Amniotic stem cell (primary cell): ENCODE measurements at places on chromosomes 11 and 22.
A peak's percentile ranks its signal among the peaks of the same experiment; 100 is the strongest.

- no peak for DNase-seq
Measured at GRCh38 chr11:105000797-105001196, 22.2 kb downstream of the CASP5 start.

DNA sequence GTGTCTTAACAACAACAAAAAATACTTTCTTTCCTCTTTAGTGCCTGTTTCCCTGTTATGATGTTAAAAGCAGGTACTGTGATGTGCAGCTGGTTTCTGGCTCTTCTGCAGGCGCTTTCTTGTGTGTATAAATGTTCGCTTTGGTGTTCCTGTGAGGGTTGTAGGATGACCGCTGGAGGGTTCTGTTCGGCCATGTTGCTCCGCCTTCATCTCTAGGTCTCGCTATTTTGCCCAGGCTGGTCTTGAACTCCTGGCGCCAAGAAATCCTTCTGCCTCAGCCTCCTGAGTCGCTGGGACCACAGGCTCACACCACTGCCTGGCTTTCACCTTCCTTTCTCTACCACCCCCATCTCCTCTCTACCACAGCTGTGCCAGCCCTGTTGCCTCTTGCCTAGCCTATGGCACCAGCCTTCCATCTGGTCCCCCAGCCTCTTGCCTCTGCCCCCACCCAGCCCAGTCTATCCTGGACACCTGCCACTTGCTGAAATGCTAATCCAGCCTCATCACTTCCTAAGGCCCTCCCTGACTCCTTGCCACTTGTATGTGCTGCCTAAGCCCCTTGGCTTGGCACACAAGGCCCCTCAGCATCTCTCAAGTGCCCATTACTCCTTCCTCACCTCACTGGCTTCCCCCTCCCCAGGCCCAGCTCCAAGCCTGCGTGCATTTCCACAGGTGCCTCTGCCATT is 5.5 kb downstream of the LRRC74B start:
- no peak for DNase-seq

DNA sequence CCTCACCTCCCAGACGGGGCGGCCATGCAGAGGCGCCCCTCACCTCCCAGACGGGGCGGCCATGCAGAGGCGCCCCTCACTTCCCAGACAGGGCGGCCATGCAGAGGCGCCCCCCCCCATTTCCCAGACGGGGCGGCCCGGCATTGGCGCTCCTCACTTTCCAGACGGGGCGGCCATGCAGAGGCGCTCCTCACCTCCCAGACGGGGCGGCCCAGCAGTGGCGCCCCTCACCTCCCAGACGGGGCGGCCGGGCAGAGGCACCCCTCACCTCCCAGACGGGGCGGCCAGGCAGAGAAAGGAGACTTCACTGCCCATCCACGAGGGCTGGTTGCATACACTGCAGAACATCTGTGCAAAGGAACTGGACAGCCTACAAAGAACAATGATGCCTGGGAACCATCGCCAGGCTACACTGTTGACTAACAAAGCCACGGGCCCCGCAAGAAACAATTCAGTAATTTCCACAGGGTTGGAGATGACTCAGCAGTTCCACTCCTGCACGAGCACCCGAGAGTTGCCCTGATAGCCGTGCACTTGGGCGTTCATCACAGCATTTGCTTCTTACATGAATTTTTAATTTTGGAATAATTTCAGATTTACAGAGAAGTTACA is 58.7 kb downstream of the CTTN start:
- DNase-seq: no peak

- no peak for DNase-seq
Measured at GRCh38 chr22:45007391-45008185, 2.2 kb downstream of the PHF21B start.

DNA sequence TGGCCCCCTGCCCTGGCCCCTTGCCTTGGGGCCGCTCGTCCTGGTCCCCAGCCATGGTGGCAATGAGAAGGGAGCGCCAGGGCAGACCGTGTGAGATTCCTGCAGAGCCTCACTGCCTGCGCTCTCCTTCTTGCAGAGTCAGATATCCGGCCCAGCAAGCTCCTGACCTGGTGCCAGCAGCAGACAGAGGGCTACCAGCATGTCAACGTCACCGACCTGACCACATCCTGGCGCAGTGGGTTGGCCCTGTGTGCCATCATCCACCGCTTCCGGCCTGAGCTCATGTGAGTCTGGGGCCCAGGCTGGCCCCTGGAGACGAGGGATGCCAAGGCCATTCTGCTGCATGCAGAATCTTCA is 114.1 kb downstream of the MICAL2 start:
- DNase-seq: no peak

GRCh38 chr11:96014217-96014616 is 90.3 kb upstream of the MTMR2 start:
- DNase-seq: no peak

- DNase-seq: no peak
Measured at GRCh38 chr11:129287920-129288319, 87.7 kb upstream of the BARX2 start.

DNA sequence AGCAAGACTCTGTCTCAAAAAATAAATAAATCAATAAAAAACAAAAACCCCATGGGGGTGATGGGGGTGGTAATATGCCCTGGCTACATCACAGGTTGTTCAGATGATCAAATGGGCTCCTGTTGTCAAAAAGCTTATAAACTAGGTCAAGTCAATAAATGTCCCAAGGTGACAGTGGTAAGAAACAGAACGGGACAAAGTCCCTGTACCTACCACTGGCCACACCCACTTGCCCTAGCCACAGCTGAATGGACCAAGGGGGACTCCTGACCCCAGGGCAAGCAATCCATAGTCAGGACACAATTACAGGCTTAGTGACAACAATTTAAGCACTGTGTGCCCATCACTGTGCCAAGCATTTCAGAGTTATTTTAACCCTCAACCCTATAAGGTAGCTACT is 6.0 kb downstream of the NAGA start:
- DNase-seq: no peak

- peak; percentile 70 for DNase-seq
Measured at GRCh38 chr22:36977947-36978660, 41.1 kb downstream of the TST start.

DNA sequence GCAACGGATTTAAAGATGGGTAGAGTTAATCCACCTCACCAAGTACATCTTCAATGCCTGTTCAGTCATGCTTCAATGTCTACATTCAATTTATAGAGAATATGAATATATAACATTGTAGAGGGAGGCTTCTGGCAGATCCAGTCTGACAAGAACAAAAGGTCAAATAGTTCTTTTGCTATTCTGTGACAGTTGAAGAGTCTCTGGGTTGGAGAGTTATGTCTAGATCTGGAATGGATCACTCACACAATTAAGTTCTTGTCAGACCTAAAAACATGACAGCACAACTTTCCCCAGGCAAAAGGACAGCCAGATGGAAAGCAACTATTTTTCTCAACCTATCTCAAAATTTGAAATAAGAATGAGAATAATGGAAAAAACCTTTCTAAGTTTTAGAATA is 15.3 kb upstream of the GAB2 start:
- DNase-seq: no peak

- DNase-seq: no peak
Measured at GRCh38 chr11:10651656-10652361, 41.7 kb downstream of the IRAG1 start.

- no peak for DNase-seq
Measured at GRCh38 chr11:102546923-102547471, 16.4 kb upstream of the MMP7 start.

DNA sequence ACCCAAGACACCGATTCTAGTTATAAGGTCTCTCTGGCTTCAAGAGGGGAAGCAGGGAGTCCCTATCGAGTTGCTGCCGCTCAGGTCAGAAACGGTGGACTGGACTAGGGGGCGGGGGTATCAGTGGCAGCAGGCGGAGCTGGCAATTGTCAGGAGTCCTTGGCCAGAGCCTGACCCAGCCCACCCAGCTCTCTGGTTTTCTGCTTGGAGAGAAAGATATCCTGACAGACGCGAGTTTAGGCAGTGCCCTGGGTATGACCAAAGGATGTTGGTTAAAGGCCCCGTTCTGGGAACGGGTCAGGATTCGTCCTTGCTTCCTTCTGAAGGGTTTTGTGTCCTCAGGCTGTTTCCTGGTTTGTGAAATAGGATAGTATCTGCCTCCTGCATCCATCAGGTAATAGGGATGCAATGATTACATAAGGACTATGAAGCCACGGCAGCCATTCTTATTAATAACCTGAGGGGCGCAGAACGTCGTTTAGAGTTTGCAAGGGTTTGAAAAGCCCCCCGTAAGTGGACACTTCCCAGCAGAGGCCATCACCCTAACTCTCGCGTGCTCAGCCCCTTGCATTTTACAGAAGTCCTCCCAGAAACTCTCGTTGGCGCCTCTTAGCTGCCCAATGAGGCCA is 700 bp upstream of the DEPDC5 start:
- DNase-seq: no peak

GRCh38 chr22:45462034-45462655 is 40.5 kb upstream of the FBLN1 start:
- DNase-seq: no peak

DNA sequence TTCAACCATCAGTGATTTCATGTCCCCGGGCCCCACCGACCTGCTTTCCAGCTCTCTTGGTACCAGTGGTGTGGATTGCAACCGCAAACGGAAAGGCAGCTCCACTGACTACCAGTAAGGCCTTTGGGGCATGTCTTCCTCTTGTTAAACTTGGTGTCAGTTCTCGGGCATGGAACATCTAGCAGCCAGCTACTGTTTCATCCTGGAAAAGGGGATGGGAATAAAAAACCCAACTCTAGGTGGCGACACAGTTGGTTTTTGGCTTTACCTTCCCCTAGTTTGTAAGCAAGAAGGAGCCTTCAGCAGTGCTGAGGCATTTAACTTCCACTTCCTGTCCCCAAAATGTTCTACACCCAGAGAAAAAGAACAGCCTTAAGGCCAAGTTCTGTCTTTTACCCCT is 76.7 kb downstream of the BMAL1 start:
- DNase-seq: no peak

DNA sequence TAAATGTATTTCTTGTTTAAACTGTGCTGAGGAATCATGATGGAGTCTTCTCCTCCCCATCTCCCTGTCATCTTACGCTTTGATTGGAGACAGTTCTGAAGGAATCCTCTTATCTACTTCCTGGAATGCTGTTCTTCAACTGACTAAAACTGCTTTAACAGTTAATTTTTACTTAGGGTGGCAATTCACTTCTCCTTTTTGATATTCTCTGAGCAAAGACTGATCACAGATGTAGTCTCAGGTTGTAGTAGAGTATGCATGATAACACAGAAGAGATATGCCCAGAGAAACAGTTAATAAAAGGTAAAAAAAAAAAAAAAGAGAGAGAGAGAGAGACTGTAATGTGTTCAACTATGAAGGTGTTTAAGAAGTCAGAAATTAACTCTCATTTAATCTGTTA is 1.4 kb upstream of the CASP5 start:
- DNase-seq: no peak

- DNase-seq: no peak
Measured at GRCh38 chr11:110113505-110113904, 20.3 kb downstream of the ZC3H12C start.

- no peak for DNase-seq
Measured at GRCh38 chr11:68020575-68020974, 9.9 kb upstream of the NDUFS8 start.

DNA sequence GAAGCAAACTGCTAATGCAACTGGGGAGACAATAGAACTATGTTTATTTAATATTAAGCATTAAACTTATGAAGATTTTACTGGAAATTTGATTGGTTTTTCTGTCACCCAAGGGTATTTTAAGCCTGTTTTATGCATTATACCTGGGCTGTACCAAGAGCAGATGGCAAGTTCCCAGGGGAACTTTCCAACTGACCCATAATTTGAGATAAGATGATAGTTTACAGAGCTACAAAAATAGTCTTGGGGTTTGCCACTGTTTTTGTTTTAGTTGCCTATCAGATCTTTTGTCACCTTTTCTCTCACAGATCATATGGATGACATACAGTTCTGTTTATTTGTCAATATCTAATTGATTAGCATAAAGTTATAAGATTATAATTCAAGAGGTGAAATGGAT is 43.9 kb downstream of the PDE3B start:
- no peak for DNase-seq

DNA sequence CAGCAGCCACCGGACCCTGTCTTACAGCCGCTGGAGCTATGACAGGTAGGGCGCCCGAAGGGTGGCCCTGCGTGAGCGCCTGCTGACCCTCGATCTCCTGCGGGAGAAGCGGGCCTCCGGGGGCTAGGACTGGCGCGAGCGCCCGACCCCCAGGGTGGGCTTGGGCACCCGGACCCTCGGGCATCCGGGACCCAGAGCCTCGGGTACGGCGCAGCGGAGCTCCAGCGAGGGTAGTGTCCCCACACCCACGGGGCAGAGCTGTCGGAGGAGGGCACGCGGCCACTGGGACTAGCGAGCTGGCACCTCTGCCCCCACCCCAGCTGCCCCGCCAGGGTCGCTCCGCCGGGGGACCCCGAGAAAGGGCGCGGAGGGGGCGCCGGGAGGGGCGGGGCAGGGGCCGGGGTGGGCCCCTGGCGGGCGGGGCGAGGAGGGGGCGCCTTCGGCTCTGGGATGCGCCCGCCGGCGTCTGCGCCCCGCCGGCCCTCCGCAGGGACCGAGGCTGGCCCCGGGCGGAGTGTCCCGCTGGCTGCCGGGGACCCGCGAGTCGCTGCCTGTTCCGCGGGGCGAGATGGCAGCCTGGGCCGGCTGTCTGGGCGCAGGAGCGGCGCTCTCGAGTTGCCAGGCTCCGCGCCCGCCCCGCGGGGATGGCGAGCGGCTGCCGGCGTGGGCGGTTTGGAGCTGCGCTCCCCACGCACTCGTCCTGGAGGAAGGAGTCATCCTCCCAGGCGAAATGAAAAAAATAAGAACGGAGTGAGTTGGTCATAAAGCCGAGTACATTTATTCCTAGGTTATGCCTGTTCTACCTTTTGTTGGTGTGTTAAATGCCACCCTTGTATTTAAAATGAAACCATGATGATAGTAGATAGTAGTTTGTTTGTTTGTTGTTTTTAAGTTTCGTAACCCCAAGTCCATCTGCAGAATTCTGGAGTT is 32.4 kb downstream of the EIF3F start:
- peak; percentile 36 for DNase-seq

- DNase-seq: no peak
Measured at GRCh38 chr11:129067454-129067853, 124.7 kb downstream of the ARHGAP32 start.

DNA sequence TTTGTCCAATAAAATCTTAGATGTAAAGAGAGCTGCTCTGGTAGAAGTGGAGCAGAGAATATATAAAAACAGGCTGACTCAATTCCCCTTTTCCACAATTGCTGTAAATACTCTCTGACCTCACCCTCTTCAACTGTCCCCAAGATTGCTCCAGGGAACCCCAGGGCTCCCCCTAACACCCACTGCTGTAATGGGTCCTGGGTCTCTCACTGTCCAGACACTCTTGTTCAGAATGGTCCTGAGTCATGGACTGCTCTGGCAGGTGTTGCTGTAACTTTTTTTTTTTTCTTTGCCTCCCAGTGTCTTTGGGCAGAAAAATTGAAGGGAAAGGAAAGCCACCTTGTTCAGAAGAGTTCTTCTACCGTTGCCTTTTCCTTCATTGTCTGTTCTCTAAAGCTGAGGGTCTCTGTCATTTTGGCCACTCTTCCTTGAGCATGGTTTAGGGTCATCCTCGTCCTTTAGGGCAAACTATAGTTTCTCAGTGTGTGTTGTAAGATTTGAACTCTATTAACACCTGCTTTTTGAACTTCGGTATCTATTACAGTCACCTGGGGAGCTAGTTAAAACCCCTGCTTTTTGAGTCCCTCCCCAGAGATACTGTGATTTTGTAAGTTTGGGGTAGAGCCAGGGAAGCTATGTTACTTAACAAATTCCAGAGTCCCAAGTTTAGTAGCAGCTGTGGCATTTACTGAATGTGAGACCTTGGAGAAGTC is 209.5 kb downstream of the NAV2 start:
- DNase-seq: no peak
